ENCODE measurements at places on chromosomes 16 and 17.

GRCh38 chr17:44781551-44782325 is 22.9 kb downstream of the ADAM11 start:
- DNase-seq: no peak

- DNase-seq: no peak
Observed at GRCh38 chr16:1763521-1764511, 7.5 kb downstream of the NME3 start.

DNA sequence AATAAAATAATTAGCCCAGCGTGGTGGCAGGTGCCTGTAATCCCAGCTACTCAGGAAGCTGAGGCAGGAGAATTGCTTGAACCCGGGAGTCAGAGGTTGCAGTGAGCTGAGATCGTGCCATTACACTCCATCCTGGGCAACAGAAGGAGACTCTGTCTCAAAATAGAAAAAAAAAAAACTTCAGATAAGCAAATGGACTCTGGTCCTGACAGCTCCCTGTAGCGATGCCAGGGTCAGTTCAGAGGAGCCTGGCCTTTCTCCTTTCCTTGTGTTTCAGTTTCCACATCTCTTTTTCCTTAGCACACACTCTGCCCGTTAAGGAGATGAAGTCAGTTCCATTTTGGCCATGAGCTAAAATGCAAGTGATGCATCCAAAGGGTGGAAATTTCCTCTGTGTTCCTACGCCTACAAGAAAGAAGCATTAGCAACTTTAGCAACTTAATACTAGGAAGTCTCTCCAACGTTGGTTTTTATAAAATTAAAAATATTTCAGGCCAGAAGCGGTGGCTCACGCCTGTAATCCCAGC is 11.6 kb upstream of the GRB2 start:
- DNase-seq: no peak

DNA sequence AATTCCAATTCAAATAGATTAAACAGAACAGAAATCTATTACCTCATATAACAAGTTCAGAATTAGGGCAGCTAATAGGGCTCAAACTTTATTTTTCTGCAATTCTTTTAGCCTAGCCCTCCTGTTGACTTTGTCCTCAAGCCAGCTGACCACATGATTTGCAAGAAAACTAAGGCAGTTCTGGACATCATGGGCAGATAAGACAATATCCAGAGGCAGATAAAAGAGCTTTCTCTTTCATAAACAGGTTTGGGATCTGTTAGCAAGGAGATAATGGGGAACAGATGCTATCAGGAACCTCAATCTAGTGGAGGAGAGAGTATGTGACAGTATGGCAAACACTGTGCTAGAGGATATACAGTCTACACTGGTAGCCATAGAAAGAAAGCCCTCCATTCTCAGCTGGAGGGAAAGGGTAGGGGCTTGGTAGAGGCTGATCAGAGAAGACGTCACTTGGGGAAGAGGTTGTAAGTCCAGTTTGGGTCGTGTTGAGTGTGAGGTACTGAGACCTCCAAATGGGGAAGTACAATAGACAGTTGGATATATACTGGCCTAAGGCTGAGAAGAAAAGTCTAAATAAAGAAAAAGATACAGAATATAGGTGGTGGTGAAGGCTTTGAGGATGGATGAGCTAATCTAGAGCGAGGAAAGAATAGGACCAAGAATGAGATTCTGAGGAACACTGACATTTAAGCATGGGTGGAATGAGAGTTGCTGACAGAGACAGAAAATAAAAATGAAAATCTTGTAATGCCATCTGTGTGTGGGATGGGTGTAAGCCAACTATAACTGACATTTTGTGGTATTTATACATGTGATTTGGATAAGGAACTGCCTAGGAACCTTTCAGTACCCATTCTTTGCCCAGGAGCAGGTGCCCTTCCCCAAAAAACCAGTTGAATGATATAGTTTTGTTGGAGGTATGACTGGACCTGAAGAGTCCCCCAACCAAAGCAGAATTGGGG is 67.4 kb downstream of the CYB561 start:
- DNase-seq: no peak

- DNase-seq: peak; percentile 79
Observed at GRCh38 chr17:66493283-66494019, 191.0 kb downstream of the PRKCA start.

DNA sequence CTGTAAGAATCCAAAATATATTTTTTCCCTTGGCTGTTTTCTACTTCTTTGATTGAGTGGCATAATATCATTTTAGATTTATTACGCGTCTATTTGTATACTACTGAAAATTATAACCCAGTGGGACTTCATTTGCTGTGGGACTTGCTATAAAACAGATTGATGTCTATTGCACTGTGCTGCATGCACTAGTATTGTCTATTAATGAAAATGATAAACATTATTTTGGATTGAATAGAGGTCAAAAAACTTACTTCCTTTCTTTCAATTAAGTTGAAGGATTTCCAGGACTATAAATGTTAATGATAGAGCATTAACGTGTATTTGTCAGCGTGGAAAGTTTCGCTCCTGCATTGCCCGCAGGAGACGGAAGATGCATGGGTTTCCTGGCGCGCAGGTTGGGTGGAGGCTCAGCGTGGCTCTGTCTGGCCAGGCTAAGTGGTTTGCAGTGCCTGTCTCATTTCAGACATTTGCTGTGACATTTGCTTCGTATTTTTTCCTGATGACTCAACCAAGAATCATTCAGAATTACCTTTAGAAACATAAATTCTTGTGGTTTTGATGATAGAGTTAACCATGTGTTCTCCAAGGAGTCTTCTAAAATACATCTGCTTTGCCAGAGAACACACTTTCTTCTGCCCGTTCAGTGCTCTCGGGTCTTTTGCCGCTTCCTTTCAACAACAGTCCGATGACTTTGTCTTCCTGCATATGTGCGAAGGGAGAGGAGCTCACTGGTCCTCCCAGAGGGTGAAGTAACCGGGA is 216.7 kb downstream of the RPTOR start:
- DNase-seq: no peak

DNA sequence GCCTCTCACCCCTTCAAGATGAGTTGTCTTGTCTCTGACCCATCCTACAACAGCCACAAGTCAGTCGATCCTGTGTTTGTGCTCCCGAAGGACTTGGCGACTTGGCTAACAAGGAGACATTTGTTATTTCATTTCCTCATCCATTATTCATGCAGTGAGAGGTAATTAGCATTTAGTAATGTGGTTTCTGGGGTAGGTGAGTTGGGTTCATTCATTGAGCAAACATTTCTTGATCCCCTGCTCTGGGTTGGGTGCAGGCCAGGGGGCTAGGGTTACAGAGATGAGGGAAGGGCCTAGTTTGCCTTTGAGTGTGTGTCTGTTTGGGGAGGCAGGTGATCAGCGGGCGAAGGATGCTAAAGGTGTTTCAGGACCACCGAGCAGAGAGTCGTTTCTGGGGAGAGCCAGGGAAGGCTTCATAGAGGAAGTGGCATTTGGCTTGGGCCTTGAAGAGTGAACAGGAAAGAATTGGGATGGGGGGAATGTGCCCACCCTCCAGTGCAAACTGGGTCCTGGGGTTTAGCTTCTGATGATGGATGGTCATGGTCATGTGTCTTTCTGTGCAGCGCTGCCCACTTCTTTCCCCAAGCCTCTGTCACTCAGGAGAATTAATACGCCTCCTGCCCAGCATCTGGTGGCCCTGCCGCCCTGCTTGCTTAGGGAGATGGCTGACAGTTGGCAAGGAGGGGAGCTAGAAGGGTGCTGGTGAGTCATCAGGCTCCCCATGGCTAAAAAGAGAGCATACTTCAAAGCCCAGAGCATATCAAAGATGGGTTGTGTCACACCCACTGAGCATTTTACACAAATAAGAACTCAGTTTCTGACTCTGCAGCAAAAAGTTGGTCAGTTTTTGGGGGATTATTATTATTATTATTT is 38.5 kb downstream of the MSI2 start:
- DNase-seq: no peak

DNA sequence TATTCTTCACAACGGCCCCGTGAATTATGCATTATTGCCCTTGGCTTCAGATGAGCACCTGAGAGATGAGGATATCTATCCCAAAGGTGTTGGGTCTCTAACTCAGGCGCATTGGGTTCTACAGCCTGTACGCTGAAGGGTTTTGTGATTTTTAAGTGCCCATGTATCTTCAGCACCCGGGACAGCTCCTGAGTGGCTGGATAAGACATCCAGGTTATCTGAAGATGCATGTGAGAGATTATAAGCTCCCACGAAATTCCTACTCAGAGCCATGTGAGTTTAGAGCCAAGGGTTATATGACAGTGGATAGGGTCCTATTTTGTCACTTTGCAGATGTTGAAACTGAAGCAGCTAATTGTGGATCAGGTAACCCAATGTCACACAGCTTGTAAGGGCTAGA is 612.3 kb upstream of the EEF2KMT start:
- no peak for DNase-seq

- no peak for DNase-seq
Observed at GRCh38 chr16:53152329-53152728, 97.5 kb downstream of the CHD9 start.

Measured in fibroblast of gingiva (primary cell).